NCI-H510A (cell line): ENCODE measurements at places on chromosomes 2 and 18.

DNA sequence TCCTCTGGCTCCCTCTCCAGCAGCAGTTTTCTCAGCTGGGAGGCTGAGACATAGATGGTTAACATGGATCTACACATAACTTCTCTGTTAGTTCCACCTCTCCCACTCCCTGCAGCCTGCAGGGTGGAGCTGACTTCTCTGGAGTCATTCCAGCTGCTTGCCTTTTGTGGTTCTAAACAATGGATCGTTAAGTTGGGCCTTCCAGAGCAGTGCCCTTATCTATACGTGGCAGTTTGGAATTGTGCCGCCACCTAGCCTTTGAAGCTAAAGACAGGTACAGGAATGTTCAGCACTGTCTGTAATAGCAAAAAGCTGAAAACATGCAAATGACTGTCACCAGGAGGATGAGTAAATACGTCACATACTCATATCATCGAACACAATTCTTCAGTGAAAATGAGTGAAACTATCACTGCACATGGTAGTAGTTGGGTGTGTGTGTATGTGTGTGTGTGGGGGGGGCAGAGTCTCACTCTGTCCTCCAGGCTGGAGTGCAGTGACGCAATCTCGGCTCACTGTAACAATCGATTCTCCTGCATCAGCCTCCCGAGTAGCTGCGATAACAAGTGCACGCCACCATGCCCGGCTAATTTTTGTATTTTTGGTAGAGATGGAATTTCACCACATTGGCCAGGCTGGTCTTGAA is 50.3 kb downstream of the SH2D6 start:
- DNase-seq, result no peak

DNA sequence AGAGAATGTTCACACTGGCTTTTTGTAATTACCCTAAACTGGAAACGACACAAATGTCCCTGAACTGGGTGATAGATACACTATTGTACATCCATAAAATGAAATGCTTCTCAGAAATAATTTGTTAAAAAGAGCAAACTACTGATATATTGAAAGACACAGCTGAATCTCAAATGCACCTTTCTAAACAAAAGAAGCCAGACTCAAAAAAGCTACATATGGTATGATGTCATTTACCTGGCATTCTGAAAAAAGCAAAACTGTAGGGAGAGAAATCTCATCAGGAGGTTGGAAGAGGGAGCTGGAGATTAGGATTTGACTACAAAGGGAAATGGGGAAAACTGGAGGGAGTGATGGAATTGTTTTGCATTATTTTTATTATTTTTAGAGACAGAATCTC is 12.0 kb downstream of the SLC38A11 start:
- no peak for DNase-seq

- no peak for DNase-seq
These were observed 27.9 kb downstream of the CCDC88A start for GRCh38 chr2:55391615-55392242.

DNA sequence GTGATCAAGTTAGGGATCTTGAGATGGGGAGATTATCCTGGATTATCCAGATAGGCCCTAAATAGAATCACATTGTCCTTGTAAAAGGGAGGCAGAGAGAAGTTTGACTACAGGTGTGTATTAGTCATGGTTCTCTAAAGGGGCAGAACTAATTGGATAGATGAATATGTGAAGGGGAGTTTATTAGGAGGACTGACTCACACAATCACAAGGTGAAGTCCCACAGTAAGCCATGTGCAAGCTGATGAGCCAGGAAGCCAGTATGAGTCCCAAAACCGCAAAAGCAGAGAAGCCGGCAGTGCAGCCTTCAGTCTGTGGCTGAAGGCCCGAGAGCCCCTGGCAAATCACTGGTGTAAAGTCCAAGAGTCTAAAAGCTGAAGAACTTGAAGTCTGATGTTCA is 275.8 kb downstream of the KCNS3 start:
- DNase-seq, result no peak

DNA sequence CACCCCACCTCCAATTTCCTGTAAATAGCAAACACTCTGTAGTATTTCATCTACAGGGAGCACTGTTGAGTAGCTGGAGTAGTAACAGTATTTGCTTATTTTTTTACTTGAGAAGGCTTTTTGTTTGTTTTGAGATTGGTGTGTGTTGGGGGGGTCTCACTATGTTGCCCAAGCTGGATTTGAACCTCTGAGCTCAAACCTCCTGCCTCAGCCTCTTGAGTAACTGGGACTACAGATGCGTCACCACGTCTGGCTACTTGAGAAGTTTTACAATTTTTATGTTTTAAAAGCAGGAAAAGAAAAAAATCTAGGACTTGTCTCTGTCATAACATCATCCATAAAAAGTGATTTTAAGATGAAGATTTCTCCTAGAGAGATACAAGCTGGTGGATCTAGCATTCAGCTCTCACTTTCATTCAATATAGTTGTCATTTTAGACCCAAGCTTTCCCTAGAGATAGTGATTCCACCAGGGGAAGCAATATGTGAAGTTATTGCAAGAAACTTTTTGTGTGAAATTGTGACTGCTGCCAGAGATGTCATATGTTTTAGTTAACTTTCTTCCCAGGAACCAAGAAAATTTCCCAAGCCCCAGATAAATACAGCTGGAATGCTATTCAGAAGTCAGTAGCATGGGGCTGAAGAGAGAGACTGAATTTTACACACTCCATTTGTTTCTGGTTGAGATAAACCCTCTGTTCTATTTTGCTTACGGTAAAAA is 60.2 kb upstream of the MAP4K3 start:
- no peak for DNase-seq

DNA sequence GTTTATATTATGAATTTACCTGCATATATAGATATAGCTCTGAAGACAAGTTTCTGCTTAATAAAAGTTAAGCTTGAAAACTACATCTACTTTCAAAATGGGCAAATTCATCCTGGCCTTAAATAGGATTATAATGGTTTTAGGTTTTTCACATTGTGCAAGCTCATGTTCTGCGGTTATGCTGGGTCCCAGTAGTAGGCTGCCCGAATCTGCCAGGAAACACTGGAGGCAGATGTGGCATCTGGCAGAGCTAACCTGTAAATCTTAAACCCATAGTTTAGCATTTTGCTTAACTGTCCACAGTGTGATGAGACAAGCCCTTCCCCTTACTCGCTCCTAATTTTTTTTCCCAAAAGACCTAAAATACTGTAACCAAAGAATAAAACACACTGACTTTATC is 234.2 kb downstream of the TCF4 start:
- no peak for DNase-seq

DNA sequence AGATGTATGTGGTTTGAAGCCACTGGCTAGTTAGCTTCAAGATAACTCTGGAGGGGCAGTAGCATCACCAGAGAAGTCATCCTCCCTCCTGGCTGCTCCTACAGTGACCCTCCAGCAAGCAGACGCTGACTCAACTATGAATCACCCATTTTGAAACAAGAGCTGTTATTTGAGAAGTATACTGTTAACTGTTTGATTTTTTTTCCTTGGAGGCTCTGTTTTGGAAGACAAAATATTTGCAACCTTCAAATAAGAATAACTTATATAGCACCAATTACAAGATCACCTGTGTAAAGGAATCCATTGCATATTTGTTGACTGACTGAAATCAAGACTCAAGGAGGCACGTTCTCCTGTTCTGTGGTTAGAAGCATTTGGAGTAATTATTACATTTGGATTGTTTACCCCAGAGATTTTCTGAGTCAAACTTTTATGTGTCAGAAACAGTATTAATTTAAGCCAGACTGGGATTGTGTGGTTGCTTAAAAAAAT is 313.8 kb downstream of the MTX2 start:
- no peak for DNase-seq

GRCh38 chr2:2876331-2877221 is 501.0 kb downstream of the EIPR1 start:
- DNase-seq, result no peak

GRCh38 chr2:9918275-9918674 is 33.2 kb upstream of the GRHL1 start:
- no peak for DNase-seq

DNA sequence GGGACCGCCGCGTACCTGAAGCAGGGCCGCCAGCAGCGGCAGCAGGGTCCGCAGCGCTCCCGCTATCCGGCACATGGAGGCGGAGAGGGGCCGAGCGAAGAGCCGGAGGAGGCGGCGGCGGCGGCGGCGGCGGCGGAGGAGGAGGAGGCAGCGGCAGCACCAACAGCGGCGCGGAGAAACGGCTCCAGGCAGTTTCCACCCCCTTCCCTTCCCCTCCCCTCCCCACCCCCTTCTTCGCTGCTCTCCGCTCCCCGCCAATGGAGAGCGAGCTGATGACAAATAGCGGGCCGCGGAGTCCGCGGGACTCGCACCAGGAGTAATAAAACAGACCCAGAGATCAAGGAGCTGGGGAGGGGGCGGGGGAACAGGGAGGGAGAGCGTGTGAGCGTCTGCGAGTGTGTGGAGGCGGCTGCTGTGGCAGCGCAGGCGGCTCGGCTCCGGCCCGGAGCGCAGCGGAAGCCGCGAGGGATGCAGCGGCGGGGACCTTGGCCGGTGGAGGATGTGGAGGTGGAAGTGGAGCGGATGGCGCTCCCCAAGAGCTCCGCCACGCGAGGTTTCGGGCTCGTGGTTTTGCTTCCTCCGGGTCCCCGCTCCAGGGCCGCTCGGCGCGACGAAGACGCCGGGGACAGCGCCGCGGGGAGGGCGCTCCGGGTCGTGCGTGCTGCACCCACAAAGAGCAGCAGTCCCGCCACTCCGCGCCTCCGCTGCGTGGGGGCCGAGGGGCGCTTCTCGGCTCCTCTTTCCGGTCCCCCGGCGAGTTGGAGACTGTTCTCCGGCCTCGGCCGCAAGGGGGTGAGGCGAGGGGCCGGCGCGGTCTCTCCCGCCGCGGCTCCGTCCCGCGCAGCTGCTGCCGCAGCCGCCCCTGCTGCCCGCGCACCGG is at the start of gene CDH2:
Gene CDH2, minus strand, starts transcription at position 183 of the 880 bp plus-strand sequence. Its CDS starts 108 bp downstream, at position 75.
- DNase-seq, result peak; percentile 98

DNA sequence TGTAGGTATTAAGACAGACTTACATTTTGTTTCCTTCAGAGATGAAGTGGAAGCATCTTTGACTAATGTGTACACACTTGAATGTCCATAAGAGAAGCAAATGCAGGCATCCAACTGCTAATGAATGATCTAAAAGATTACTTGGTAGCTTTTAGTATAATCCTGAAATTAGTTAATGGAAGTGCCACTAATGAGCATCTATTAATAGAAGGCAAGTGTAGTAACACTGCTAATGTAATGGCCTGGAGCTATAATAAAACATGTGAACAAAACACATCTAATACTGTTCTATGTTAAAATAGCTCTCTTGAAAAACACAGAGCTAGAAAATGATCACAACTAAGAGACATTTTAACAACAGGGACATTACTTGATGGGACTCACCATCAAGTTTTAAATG is 225.3 kb downstream of the SLC8A1 start:
- no peak for DNase-seq

GRCh38 chr2:177727577-177728398 is 335.2 kb downstream of the AGPS start:
- no peak for DNase-seq

GRCh38 chr18:57469884-57470283 is 34.7 kb downstream of the ONECUT2 start:
- DNase-seq, result no peak

- no peak for DNase-seq
These were observed 73.8 kb downstream of the TRABD2A start for GRCh38 chr2:84807063-84807485.

- no peak for DNase-seq
These were observed 1234.4 kb downstream of the SUCLG1 start for GRCh38 chr2:83224591-83225200.

DNA sequence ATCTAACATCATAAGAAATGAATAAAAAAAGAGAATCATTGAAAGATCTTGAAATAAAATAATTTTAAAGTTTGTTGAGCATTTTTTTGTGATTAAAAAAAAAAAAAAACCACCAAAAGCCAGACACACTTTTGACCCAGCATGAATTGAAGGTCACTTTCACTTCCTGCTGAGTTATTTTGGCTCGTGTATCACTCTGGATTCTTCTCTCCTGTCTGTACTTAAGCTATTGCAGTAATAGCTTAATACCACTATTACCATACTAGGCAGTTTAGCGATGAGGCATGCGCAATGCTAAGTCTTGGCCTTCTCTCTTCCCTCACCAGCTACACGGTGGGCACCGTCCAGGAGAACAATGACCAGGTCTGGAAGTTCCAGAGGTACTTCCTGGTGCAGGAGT is 54.5 kb upstream of the SPP2 start:
- no peak for DNase-seq

GRCh38 chr2:127404466-127405254 is 13.6 kb upstream of the PROC start:
- DNase-seq, result no peak
